ENCODE measurements at places on chromosomes 7 and 10.
A peak's percentile ranks its signal among the peaks of the same experiment; 100 is the strongest.

- H3K4me3 ChIP-seq = no peak overlapping the region
- no peaks in the 10 kb centered on the region for H3K36me3 ChIP-seq
Observed at GRCh38 chr7:116763647-116764046, 91.7 kb downstream of the MET start.

GRCh38 chr7:35039343-35039742 lies 2.1 kb upstream of the DPY19L1 start:
- no peak overlapping the region for H3K27ac ChIP-seq
- no peaks in the 10 kb centered on the region for H3K27me3 ChIP-seq
- peaks cover 22% of the 10 kb centered on the region for H3K4me1 ChIP-seq
- no peak overlapping the region for H3K4me3 ChIP-seq

DNA sequence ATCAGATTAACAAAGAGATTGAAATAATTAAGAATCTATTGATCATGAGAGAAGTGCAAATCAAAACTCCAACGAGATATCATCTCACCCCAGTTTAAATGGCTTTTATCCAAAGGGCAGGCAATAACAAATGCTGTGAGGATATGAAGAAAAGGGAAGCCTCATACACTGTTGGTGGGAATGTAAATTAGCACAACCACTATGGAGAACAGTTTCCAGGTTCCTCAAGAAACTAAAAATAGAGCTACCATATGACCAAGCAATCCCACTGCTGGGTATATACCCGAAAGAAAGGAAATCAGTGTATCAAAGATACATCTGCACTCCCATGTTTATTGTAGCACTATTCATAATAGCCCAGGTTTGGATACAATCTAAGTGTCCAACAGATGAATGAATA lies 13.8 kb downstream of the FGL2 start:
- H3K4me1 ChIP-seq = no peaks in the 10 kb centered on the region
- H3K27ac ChIP-seq = no peak overlapping the region
- H3K27me3 ChIP-seq = no peaks in the 10 kb centered on the region
- no peaks in the 10 kb centered on the region for H3K36me3 ChIP-seq
- H3K4me3 ChIP-seq = no peak overlapping the region

GRCh38 chr10:66981361-66982052 lies 55.7 kb downstream of the LRRTM3 start:
- DNase-seq = no peak
- no peak overlapping the region for H3K4me3 ChIP-seq
- H3K27me3 ChIP-seq = no peaks in the 10 kb centered on the region
- H3K36me3 ChIP-seq = no peaks in the 10 kb centered on the region

DNA sequence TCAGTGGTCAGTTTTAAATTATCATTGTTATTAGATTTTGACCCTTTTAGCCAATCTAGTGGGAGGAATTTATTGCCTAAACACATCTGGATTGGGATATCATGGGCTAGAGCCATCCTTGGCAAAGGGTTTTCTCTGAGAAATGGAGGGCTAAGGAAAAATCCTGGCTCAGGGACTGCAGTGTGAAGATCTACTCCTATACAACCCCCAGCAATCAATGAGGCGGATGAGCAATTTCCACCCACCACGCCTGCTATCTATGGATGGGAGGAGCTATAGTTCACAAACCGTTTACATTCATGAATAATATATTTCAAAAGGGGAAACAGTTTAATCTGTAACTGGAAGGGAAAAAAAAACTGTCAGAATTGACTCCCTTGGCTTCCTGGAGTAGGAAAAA lies 2.7 kb downstream of the CAV1 start:
- no peaks in the 10 kb centered on the region for H3K36me3 ChIP-seq
- no peaks in the 10 kb centered on the region for H3K27me3 ChIP-seq
- no peak for DNase-seq
- H3K4me3 ChIP-seq = no peak overlapping the region
- H3K4me1 ChIP-seq = peaks cover 19% of the 10 kb centered on the region

GRCh38 chr7:33129806-33130153 lies 416 bp downstream of the BBS9 start:
- no peaks in the 10 kb centered on the region for H3K27me3 ChIP-seq
- H3K36me3 ChIP-seq = no peaks in the 10 kb centered on the region
- H3K27ac ChIP-seq = no peak overlapping the region
- peak overlapping the region; percentile 75 for H3K4me3 ChIP-seq

GRCh38 chr7:55099066-55099820 lies 80.4 kb downstream of the EGFR start:
- H3K4me1 ChIP-seq = peaks cover 35% of the 10 kb centered on the region
- no peaks in the 10 kb centered on the region for H3K27me3 ChIP-seq
- no peak for DNase-seq
- H3K27ac ChIP-seq = no peak overlapping the region
- H3K36me3 ChIP-seq = no peaks in the 10 kb centered on the region

DNA sequence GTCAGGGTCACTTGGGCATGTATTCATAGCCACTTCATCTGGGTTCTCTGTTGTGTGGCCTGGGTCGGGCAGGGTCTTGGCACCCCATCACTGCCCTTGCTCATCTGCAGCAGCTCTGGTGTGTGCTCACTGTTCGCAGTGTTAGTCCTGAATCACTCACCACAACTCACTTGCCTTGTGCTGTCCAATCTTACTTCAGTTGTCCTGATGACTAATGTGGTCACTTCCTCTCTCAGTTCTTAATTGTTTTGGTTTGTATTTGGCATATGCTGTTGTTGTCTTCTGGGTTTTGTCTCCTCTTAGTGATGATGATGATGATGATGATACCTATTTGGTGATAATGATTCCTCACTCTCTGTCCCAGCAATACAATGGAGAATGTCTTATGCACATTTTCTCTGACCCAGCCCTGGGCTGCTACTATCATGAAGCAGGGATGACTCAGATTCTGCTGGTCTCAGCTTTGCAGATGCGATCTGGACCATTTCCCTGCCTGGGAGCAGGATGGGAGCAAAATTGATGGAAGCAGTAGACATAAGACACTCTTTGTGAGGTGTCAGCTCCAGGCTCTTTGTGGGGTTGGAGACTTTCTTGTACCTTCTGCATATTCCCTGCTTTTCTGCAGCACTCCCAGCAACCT lies 17.0 kb downstream of the ADRA2A start:
- H3K36me3 ChIP-seq = no peaks in the 10 kb centered on the region
- H3K4me3 ChIP-seq = no peak overlapping the region

- no peaks in the 10 kb centered on the region for H3K27me3 ChIP-seq
- H3K36me3 ChIP-seq = peaks cover 14% of the 10 kb centered on the region
- no peak overlapping the region for H3K27ac ChIP-seq
- no peak for DNase-seq
- no peaks in the 10 kb centered on the region for H3K4me1 ChIP-seq
Observed at GRCh38 chr10:836782-837181, 94.7 kb downstream of the LARP4B start.

- DNase-seq = no peak
- H3K4me3 ChIP-seq = no peak overlapping the region
- no peaks in the 10 kb centered on the region for H3K27me3 ChIP-seq
- no peaks in the 10 kb centered on the region for H3K36me3 ChIP-seq
- no peak overlapping the region for H3K27ac ChIP-seq
- H3K4me1 ChIP-seq = no peaks in the 10 kb centered on the region
Observed at GRCh38 chr7:117459735-117460134, 20.1 kb upstream of the CFTR start.

DNA sequence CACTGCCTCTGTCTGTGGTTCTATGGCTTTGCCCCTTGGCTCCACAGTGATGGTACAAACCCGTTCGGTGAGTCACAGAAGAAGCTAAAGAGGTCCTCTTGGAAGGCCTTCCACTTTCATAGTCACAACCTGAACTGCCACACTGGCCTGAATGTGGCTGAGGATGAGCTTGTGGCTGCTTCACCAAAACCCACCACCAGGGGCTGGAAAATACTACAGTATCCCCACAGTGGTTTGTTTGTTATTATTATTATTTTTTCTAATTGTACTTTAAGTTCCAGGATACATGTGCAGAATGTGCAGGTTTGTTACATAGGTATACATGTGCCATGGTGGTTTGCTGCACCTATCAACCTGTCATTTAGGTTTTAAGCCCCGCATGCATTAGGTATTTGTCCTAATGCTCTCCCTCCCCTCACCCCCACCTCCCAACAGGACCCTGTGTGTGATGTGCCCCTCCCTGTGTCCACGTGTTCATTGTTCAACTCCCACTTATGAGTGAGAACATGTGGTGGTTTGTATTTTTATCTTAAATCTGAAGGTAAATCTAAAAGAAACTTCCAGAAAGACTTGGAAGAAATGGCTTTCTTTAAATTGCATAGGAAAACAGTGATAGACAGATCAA lies 160.8 kb upstream of the NPSR1 start:
- no peaks in the 10 kb centered on the region for H3K36me3 ChIP-seq
- H3K27me3 ChIP-seq = no peaks in the 10 kb centered on the region
- no peak for DNase-seq
- H3K27ac ChIP-seq = no peak overlapping the region
- no peak overlapping the region for H3K4me3 ChIP-seq

- H3K27ac ChIP-seq = no peak overlapping the region
- H3K4me3 ChIP-seq = no peak overlapping the region
- no peak for DNase-seq
- no peaks in the 10 kb centered on the region for H3K27me3 ChIP-seq
- no peaks in the 10 kb centered on the region for H3K4me1 ChIP-seq
Observed at GRCh38 chr7:44953156-44953555, 25.7 kb downstream of the MYO1G start.

GRCh38 chr7:32502728-32503127 lies 7.4 kb downstream of the AVL9 start:
- no peaks in the 10 kb centered on the region for H3K27me3 ChIP-seq
- no peak overlapping the region for H3K4me3 ChIP-seq
- H3K36me3 ChIP-seq = no peaks in the 10 kb centered on the region
- no peak overlapping the region for H3K27ac ChIP-seq
- peaks cover 13% of the 10 kb centered on the region for H3K4me1 ChIP-seq

DNA sequence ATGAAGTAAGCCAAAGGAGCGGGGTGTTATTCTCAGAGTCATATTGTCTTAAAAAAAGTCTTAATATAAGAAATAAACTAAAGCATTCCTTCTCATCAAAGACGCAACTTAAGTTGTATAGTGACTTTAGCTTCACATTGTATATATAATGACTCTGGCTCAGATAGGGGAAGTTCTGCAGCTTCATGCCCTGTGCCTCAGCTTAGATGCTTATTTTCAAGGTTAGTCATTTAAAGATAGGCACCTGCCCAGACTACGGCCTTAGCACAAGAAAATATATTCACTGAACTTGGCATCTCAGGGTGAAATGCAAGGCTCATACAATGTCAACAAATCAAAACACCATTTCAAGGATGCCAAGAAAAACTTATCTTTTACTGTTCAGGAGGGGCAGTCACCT lies 52.8 kb upstream of the DNAJB12 start:
- H3K27ac ChIP-seq = no peak overlapping the region
- H3K4me1 ChIP-seq = no peaks in the 10 kb centered on the region
- H3K4me3 ChIP-seq = no peak overlapping the region
- H3K36me3 ChIP-seq = no peaks in the 10 kb centered on the region
- no peaks in the 10 kb centered on the region for H3K27me3 ChIP-seq

DNA sequence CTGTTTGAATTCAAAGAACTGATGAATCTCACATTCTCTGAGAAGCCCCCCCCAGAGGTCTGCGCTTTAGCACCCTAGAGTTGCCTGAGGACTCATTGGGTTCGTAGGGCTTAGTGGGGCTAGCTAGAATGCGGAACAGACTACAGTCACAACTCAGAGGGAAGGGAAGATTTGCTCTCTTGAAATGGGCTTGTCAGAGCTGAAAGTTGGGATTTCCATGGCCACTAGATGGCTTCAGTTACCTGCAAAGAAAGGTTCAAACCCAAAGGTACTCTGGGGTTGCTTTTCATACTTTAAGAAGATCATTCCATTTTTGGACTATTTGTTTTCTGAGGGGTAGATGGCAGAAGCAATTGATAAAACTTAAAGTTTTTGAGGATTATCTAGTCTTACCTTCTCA lies 205.0 kb downstream of the BBS9 start:
- no peaks in the 10 kb centered on the region for H3K4me1 ChIP-seq
- H3K36me3 ChIP-seq = no peaks in the 10 kb centered on the region
- H3K27me3 ChIP-seq = no peaks in the 10 kb centered on the region
- H3K27ac ChIP-seq = no peak overlapping the region

- no peak for DNase-seq
- H3K27ac ChIP-seq = no peak overlapping the region
- H3K4me1 ChIP-seq = peaks cover 15% of the 10 kb centered on the region
- no peaks in the 10 kb centered on the region for H3K27me3 ChIP-seq
- no peaks in the 10 kb centered on the region for H3K36me3 ChIP-seq
Observed at GRCh38 chr7:35029311-35029710, 8.0 kb downstream of the DPY19L1 start.

- no peaks in the 10 kb centered on the region for H3K36me3 ChIP-seq
- DNase-seq = no peak
- no peak overlapping the region for H3K4me3 ChIP-seq
- H3K27ac ChIP-seq = no peak overlapping the region
- no peaks in the 10 kb centered on the region for H3K27me3 ChIP-seq
Observed at GRCh38 chr10:81472927-81473470, 402.0 kb upstream of the NRG3 start.

DNA sequence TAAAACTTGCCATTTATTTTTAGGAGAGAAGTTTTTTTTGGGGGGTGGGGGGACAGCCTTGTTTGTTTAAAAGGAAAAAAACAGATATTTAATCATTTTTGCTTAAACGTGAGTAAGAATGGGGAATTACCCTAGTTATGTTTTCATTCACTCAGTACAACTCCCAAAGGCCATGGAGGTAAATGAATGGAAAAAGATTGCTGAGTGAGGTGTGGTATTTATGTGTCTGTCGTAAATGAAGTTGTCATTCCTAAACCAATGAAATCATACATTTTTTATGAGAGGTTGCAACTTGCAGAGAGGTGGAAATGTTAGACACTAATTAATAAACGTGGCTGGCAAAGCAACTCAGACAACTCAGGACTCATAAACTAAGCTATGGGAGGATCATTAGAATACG lies 218.1 kb downstream of the CELF2 start:
- no peak overlapping the region for H3K27ac ChIP-seq
- H3K36me3 ChIP-seq = no peaks in the 10 kb centered on the region
- no peak for DNase-seq
- H3K4me3 ChIP-seq = no peak overlapping the region
- H3K4me1 ChIP-seq = no peaks in the 10 kb centered on the region

- peak; percentile 50 for DNase-seq
- H3K4me1 ChIP-seq = peaks cover 18% of the 10 kb centered on the region
- H3K27me3 ChIP-seq = no peaks in the 10 kb centered on the region
Observed at GRCh38 chr7:156640949-156641485, 443 bp downstream of the RNF32 start.

GRCh38 chr7:37420946-37421695 lies 27.5 kb downstream of the ELMO1 start:
- DNase-seq = no peak
- H3K4me1 ChIP-seq = no peaks in the 10 kb centered on the region
- H3K36me3 ChIP-seq = no peaks in the 10 kb centered on the region
- no peak overlapping the region for H3K4me3 ChIP-seq
- no peaks in the 10 kb centered on the region for H3K27me3 ChIP-seq

GRCh38 chr10:80459047-80459865 lies 5.1 kb downstream of the TSPAN14 start:
- no peaks in the 10 kb centered on the region for H3K36me3 ChIP-seq
- peak overlapping the region; percentile 85 for H3K27ac ChIP-seq
- H3K4me3 ChIP-seq = no peak overlapping the region
- H3K4me1 ChIP-seq = peaks cover 91% of the 10 kb centered on the region

DNA sequence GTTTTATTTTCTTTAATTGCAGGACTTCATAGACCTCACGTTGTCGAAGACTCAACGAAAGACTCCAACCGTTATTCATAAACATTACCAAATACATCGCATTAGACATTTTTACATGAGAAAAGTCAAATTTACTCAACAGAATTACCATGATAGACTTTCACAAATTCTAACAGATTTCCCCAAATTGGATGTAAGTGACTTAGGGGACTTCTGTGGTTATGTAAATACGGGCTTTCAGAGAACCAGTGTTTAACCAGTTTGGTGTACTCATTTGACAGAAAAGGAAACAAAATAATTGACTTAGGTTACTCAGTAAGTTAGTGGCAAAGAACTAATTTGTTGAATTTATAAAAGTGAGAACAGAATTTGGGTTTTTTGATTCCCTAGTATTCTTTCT lies 4.2 kb downstream of the GTPBP4 start:
- H3K27ac ChIP-seq = no peak overlapping the region
- no peak overlapping the region for H3K4me3 ChIP-seq
- DNase-seq = no peak
- H3K4me1 ChIP-seq = peaks cover 18% of the 10 kb centered on the region
